CD4-positive, alpha-beta T cell treated with Interleukin-4 for 4 hours (primary cell): ENCODE measurements at places on chromosomes 5 and 9.

GRCh38 chr9:10876333-10876732, 263.5 kb upstream of the PTPRD start:
- DNase-seq = no peak

GRCh38 chr5:16628376-16628775, 11.6 kb upstream of the RETREG1 start:
- DNase-seq = no peak

DNA sequence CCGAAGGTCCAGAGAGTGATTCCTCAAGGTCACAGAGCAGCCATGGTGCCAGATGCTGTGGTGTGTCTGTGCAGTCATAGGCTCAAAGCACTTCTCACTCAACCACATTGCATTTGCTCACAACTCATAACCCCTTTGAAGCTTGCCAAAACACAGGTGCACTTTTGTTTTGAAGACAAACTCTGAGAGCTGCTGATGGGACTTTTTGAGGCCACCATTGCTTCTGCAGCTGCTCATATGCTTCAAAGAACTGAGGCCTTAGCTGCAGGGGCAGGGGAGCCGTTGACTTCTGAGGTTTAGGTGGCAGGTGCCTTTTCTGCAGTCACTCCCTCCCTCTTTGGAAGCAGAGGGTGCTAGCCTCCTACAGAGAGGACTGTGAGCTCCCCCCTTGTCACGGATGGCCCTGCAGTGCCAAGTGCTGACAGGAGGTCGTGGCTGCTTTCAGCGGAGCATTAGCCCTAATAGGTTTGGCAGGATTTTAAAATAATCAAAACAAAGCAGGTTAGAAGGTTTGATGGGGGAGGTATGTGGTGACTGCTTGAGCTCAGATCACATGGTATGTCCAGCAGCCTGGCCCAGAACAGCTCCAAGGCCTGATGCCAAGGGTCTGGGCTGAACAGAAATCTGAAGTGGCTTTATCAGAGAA, 232.1 kb downstream of the MAN2A1 start:
- peak; percentile 79 for DNase-seq

DNA sequence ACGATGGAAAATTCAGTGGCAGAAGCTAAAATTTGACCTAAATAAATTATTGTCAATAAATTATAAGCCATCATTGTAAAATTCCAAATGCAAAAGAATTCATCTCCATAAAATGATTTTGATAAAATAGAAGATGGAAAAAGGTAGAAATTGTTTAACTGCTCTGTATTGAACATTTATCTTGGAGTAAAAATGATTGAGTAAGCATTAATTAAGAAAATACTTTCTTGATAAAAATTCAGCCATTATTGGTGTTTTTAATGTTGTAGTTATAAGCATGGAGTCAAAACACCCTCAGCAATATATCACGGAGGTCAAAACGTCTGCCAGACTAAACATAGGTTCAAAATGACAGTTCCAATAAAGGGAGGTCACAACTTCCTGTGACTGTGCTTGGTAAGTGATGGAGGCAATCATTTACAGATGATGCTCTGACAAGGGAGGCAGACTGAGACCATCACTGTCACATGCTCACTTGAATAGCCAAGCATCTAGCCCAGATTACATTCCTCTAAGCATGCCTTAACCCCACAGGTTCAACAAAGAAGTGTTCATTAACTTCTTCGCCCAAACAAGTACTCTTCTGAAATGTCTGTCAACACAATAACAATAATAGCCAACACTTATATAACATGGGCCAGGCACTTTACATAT, 69.5 kb downstream of the SH3TC2 start:
- DNase-seq = no peak

- DNase-seq = no peak
Measured at GRCh38 chr9:96493757-96494156, 43.8 kb downstream of the HABP4 start.

- no peak for DNase-seq
Measured at GRCh38 chr5:2529371-2530092, 221.9 kb downstream of the IRX2 start.

GRCh38 chr5:149938279-149938678, 6.3 kb downstream of the PDE6A start:
- no peak for DNase-seq

- no peak for DNase-seq
Measured at GRCh38 chr5:127820910-127821553, 117.8 kb downstream of the CCDC192 start.

DNA sequence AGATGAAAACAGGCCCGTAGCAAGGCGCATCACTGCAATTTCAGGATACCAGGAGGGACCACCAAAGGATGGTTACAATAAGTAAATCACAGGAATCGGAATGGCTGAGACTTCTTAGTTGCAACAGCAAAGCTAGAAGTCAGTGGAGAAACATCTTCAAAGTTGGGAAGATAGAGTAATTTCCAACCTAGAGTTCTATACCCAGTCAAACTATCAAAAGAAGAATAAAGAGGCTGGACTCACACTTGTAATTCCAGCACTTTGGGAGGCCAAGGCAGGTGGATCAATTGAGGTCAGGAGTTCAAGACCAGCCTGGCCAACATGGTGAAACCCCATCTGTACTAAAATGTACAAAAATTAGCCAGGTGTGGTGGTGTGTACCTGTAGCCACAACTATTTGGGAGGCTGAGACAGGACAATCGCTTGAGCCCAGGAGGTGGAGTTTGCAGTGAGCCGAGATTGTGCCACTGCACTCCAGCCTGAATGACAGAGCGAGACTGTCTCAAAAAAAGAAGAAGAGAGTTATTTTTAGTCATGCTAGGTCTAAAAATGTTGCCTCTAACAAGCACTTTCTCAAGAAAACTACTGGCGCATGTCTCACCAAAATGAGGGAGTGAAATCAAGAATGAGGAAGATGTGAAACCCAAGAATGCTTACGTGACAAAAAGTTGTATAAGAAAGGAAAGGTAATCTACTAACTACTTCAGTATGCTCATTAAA, 267.7 kb downstream of the DENND1A start:
- no peak for DNase-seq

DNA sequence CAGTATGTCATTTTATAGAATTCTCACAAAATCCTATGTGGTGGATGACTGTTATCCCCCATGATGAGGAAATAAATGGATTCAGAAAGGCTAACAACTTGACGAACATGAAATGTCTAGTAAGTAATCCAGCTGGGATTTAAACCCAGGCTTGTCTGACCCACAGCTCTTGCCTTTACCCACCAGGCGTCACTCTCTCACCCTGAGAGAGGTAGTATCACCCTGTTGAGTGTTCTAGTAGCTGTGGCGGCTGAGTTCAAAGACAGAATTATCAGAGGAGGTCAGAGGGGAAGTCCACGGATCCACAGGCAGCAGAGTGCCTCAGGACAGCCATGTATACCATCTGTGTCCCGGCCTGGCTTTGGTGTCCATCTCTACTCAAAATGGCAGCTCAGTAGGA, 113.8 kb downstream of the ZNF462 start:
- DNase-seq = no peak

DNA sequence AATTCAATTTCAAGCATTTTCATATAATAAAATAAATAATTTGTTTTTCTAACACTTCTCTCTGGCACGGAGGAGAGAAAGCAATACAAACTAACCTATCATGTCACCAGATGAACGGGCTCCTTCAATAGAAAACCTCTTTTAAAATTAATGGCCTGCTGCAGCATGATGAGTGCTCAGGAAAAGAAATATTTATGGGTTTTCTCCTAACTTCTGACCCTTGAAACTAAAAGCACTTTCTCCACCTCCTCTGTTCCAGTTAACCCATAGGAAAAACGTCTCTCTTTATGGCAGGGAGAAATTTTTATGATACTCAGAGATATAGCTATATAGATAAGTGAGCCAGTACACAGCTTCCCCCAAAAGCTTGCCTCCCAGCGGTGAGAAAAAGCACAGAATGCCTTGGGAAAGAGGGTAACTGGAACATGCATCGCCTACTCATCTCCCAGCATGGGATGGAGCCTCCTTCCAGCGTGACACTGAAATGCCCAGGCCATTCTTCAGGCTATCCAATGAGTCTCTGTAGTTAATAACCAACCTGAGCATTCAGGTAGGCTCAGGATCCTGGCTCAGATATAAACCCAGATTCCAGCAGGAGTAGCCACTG, 963.0 kb upstream of the DMAC1 start:
- DNase-seq = no peak

- no peak for DNase-seq
Measured at GRCh38 chr5:97019435-97020117, 83.7 kb downstream of the LNPEP start.

DNA sequence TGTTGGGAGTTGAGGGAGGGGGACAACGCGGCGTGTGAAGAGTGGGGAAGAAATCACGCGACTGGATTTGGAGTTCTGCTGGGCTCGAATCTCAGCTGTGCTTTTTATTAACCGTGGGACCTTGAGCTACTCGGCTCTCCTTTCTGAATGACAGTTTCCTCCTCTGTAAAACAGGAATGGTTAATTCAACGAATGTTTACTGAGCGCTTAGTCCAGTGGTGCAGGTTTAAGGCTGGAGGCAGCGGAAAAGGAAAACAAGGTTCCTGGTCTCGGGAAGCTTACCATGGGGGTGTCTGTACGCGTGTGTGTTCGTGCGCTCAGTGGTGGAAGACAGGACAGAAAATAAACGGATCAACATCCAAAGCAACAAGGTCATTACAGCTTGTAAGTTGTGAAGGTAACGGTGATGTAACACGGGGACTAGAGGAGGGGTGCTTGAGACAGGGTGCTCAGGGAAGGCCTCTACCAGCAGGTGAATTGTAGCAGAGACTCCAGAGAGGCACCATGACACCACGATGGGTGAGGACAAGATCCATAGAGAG, 277 bp downstream of the EIF4E1B start:
- no peak for DNase-seq

GRCh38 chr5:56971275-56971674, 19.4 kb upstream of the MIER3 start:
- DNase-seq = no peak

- no peak for DNase-seq
Measured at GRCh38 chr5:161064297-161064696, 212.3 kb upstream of the ATP10B start.

- peak; percentile 71 for DNase-seq
Measured at GRCh38 chr9:128438343-128439109, 17.3 kb upstream of the ODF2 start.

- no peak for DNase-seq
Measured at GRCh38 chr5:32058101-32058500, 116.0 kb downstream of the GOLPH3 start.

DNA sequence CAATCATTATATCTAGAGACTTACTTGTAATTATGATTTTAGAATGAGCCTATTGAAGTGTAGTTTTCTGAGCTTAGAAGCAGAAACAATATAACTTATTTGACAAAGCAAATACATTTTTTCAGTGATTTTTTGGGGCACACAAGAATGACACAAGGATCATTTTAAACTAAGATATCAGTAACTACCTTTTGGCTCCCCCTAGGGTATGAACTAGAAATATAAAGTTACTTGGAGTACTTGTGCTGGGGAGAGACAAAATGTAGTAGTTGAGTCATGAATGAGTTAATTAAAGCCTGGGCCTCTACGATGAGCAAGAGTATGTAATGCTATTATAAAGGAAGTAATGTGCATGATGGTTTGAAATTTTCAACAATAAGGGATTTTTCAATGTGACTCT, 1244.1 kb upstream of the ACO1 start:
- DNase-seq = no peak

DNA sequence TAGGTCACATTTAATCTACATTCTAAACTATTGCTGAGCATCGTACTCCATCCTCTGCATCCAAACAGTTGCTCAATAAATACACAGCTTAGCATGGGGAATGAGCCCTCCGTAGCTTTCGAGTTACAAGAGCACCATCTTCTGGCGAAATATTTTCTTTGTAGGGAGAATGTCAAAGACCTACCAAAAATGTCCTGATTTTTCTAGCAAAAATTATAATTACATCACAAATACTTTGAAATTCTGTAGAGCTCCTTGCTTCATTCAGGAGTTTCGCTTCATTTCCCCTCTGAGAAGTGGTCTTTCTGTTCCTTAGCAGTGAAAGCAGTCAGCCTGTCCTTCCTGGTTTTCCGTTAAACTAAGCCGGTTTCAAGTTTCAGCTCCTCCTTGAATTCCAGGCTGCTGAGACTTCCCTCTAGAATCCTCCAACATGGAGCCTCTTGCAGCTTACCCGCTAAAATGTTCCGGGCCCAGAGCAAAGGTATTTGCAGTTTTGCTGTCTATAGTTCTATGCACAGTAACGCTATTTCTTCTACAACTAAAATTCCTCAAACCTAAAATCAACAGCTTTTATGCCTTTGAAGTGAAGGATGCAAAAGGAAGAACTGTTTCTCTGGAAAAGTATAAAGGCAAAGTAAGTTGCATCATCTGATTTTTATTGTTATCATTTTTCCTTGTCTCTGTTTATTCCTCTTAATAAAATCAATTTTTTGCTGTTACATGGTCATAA, at the start of gene GPX8:
GPX8 (plus strand) TSS at position 409 of the 730 bp plus-strand sequence; CDS start at position 431, 22 bp downstream.
- DNase-seq = peak; percentile 59

GRCh38 chr5:78004559-78004958, 228.4 kb upstream of the TBCA start:
- DNase-seq = no peak

- peak; percentile 6 for DNase-seq
Measured at GRCh38 chr9:95822583-95823431, 52.7 kb upstream of the ERCC6L2 start.

GRCh38 chr5:93117751-93118531, 463.1 kb downstream of the NR2F1-AS1 start:
- no peak for DNase-seq

GRCh38 chr5:161333194-161333880, 213.2 kb downstream of the GABRB2 start:
- no peak for DNase-seq

DNA sequence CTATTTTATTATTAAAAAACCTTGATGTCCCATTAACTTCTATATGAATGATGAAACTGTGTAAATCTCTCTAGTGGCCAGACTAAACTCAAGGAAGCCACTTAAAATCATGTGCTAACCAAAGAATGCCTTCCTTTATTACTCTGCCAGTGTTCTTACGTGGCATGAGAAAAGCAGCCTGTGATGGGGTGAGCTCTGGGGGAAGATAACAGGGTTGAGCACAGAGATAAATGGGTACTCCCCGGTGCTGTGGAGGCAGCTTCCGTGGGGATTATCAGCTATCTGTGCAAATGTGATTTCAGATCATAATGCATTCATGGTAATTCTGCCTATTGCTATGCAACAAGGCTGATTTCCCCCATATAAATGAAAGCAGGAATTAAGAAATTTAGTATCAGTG, 181.3 kb downstream of the CAVIN4 start:
- DNase-seq = no peak

- DNase-seq = no peak
Measured at GRCh38 chr9:89312222-89312571, 1.2 kb downstream of the CKS2 start.

DNA sequence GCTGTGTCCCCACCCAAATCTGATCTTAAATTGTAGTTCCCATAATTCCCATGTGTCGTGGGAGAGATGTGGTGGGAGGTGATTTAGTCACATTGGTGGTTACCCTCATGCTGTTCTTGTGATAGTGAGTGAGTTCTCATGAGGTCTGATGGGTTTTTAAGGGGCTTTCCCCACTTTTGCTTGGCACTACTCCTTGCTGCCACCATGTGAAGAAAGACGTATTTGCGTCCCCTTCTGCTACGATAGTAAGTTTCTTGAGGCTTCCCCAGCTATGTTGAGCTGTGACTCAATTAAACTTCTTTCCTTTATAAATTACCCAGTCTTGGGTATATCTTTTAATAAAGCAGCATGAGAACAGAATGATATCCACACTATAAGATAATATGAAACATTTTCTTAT, 1023.4 kb downstream of the TLE4 start:
- no peak for DNase-seq

- no peak for DNase-seq
Measured at GRCh38 chr9:73541923-73542322, 390.3 kb downstream of the ANXA1 start.

GRCh38 chr9:785997-786396, 55.5 kb upstream of the DMRT1 start:
- no peak for DNase-seq
